ENCODE measurements at places on chromosomes 4 and X.
A peak's percentile ranks its signal among the peaks of the same experiment; 100 is the strongest.

- no peak for DNase-seq
These were observed 131.5 kb downstream of the PACRGL start for GRCh38 chr4:20831746-20832145.

- no peak for DNase-seq
These were observed 116.6 kb upstream of the DIAPH2 start for GRCh38 chrX:96568071-96568470.

DNA sequence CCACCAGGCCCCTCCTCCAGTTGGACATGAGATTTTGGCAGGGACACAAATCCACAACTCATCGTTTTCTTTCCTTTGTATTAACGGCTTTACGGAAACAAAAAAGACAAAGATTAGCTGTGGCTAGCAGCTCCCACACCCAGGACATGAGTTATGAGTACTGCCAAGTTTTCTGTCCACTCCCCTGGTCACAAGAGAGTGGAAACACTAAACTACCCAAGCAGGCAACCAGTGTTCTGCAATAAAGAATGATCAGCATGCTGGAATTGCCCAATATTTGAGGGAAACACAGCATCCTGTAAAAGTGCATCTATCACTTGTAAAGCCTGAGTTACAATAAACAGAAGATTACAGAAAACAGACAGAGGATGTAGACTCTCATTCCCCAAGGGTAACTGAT lies 358.4 kb downstream of the NLGN4X start:
- DNase-seq: peak; percentile 28

DNA sequence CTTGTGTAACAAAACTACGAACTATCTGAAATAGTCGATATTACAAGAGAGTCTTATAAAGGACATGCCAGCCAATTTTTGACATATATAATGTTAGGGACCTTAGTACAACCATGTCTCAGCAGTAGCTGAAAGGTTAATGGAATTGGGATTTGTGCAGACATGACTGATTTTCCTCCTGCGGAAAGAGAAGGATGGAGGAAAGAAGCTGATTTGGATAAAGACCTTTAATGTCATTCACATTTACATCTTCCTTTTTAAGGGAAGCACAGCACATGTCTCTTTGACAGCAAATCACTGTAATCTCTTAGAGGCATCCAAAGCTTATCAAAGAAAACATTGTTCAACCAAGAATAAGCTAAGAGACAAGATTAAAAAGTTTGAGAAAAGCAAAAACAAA lies 1976.2 kb upstream of the IGFBP7 start:
- no peak for DNase-seq

DNA sequence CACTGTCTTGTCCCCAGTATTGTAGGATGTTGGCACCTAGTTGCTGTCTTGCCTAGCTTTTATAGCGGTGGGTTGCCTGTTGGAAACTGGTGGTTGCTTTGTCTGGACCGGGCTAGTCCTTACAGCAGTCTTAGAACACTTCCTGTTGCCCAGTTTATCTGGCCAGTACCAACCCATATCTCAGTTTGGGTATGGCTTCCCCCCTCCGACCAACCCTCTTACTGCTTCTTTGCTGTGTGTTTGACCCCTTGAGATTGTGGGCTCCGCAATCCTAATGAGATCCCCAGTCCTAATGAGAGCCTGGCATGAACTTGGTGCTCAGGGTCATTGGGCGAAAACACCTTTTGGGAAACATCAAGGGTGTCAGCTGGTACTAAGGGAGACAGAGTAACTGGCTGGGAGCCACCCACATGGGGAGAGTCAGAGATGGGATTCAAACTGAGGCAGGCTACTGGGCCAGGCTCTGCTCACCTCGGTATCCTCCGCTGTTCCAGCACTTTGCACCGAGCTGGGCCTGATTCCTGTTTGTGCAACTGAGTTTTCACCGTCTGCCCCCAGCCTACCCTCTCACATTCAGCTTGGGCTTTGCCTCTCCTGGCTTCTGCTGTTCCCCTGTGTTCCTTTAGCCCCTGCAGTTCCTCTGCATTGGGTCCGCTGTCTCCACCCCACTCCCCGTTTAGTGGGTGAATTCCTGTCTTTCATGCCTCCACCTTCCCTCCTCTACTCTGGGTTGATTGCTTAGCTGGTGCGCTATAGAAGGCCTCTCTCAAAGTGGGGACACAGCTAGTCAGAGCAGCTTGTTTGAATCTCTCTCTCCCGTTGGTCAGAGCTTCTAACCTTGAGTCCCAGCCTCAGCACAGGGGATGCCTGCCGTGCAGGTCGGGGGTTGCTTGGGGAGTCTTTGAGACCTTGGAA lies 1.6 kb downstream of the TBC1D14 start:
- DNase-seq: no peak

- peak; percentile 63 for DNase-seq
These were observed 426 bp downstream of the SLBP start for GRCh38 chr4:1711571-1712215.

GRCh38 chr4:1871471-1872021 lies 353 bp downstream of the NSD2 start:
- DNase-seq: no peak

GRCh38 chr4:107330916-107331315 lies 294.8 kb upstream of the DKK2 start:
- DNase-seq: no peak

- no peak for DNase-seq
These were observed 34.0 kb upstream of the PPP2R3B start for GRCh38 chrX:420496-421223.

- no peak for DNase-seq
These were observed 32.4 kb upstream of the PPP2R3B start for GRCh38 chrX:418927-419729.

DNA sequence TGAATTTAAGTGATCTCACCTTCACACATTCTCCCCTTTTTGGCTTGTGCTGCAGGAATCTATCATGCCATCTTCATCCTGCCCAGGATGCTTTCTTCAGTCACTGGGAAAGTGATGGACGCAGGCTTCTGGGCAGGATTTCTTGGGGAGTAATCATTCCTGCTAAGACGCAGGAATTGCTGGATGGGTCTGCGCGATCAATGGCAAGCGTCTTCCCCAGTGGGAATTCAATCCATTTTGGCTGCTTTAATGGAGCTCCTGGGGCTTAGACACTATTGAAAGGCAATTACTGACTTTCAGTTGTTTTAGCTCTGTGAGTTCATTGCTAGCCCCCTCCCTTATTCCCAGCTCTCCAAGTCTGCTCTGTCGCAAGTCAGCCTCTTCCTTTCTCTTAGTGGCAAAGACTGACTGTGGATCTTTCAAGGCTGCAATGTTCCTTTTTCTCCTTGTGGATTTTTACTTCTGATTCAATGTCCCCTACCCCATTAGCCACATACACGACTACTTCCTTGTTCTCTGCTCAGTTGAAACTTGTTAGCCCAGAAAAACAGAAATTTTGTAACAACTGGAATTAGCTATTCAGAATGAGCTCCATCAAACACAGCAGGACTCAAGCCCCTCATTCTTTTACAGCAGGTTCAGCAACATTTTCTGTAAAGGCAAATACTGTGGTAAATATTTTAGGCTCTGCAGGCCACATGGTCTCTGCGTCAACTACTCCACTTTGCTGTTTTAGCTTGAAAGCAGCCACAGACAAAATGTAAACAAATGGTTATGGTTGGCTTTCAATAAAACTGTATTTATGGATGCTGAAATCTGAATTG lies 154.9 kb downstream of the ASB9 start:
- no peak for DNase-seq

GRCh38 chrX:35841872-35842271 lies 43.7 kb downstream of the MAGEB16 start:
- peak; percentile 51 for DNase-seq

DNA sequence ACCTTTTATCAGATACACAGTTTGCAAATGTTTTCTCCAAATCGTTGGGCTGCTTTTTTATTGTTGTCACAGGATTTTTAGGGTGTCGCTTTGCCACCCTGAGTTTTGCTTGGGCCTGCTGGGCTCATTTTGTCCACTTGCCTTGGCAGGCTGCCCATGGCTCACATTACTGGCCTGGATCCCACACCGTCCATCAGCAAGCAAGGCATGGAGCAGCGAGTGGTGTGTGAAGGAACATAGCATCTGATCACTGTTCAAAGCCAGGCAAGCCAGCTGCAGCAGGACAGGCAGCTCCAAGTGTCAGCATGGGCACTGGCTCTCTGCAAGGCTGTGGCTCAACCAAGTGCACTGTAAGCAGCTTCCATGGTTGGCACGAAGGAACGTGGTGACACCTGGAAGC lies 261.4 kb upstream of the TECRL start:
- DNase-seq: no peak

Measured in suppressor macrophage (primary cell).